ENCODE measurements at places on chromosomes 11 and 22.

DNA sequence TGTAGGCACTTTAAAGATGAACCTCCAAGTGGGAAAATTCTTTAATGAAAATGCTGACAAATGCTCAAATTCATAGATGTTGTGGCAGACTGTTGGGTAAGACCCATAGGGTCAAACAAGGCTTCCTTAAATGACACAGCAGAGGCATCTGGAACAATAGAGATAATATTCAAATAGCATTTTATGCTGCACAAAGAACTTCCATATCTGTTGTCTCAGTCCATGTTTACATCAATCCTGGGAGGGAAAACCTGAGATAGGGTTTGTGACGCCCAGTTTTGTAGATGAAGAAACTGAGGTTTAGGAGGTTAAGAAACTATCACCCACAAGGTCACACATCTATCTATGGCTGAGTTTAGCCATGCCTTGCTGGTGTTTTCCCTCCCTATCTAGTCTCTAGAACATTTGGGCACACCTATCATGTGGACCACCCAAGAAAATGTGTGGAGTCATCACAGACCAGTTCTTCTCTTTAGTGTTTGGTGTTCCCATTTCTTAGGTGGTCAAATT, 106.4 kb downstream of the EHF start:
- no peak for DNase-seq

DNA sequence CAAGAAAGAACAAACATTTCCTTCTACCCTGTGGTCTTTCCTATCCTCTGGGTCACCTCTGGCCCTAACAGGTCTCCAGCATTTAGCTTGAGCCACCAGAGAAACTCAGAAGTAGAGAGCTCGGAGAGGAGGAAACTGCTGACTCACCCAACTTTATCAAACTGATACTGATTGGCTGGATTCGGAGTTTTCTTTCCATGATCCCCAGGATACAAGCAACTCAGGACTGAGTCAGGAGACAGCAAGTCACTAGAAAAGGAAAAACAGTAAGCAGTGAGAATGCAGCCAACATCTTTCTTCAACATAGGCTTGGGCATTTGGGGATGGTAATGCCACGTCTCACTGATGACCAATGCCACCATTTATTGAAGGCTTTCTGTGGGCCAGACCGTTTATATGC, 32.7 kb downstream of the THOC5 start:
- DNase-seq: no peak

- no peak for DNase-seq
Observed at GRCh38 chr22:38187413-38188212, 6.0 kb upstream of the PLA2G6 start.

DNA sequence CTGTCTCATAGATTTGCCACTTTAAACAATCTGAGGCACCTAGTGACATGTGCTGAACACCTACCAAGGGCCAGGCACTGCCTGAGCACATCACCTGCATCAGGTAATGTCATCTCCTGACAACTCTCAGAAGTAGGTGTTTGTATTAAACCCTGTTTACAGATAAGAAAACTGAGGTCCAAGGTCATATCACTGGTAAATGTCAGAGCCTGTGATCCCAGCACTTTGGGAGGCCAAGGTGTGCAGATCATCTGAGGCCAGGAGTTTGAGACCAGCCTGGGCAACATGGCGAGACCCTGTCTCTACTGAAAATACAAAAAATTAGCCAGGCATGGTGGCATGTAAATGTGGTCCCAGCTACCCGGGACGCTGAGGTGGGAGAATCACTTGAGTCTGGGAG, 39.1 kb upstream of the ACCSL start:
- no peak for DNase-seq

DNA sequence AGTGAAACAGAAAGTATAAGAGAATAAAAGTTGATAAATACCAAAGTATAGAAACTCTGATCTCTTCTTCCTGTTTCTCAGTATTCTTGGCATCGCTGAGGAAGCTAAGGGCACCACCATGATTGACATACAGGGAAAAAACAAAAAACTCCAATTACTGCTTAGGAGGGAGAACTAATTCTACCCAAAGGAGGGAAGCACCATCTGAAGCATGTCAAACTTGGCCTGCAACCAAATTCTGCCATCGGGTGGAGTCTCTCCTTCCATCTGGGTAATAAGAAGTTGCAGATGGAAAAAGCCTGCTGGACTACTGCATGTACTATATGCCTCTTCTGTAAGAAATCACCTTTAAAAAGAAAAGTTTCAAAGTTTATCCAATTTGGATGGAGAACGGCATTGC, 30.5 kb upstream of the PPP2R1B start:
- no peak for DNase-seq

DNA sequence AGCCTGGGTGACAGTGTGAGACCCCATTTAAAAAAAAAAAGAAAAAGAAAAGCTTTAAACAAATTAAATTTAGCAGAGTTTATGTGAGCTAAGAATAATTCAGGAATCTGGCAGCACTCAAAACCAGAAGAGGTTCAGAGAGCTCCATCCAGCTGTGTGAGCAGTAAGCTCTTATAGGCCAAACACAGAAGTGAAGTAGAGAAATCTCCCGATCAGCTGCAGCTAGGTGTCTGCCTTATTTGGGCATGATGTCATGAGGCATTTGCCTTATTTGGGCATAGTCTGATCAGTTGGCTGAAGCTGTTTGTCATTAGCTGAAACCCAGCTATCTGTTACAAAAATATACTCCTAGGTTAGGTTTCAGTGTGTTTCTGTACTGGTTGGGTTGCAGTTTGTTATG, 8.2 kb downstream of the MS4A15 start:
- no peak for DNase-seq

DNA sequence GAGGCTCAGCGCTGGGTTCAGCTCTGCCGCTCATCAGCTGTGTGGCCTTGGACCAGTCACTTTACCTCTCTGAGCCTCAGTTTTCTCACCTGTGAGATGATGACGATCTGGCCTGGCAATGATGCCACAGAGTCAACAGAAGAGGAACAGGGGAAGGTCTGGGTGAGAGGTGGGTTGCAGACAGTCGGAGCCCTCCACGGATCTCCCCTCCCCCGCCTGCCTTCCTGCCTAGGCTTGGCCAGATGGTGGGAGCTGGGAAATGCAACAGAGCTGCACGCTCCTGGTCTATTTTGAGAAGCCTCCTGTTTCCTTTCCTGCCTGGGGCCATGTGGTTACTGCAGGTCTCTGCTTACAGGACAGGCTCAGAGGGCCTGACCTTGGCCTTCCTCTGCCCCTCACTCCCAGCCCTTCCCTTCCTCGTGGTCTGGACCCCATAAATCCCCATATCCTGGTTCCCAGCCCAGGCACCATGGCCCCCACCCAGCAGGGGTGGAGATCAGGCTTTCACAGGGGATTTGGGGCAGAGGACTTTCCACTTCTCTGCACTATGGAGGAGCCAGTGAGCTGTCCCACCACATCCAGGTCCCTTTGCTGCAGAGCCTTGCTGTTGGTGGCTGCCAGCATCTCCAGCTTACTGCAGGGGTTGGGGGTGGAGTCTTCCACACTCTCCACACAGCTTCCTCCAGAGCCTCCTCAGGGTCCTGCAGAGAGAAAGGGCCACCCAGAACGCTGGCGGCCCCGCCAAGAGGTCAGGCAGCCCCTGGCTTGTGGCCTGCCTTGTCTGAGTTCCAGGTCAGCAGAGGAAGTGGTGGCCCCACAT, 46.9 kb downstream of the C11orf96 start:
- DNase-seq: no peak

DNA sequence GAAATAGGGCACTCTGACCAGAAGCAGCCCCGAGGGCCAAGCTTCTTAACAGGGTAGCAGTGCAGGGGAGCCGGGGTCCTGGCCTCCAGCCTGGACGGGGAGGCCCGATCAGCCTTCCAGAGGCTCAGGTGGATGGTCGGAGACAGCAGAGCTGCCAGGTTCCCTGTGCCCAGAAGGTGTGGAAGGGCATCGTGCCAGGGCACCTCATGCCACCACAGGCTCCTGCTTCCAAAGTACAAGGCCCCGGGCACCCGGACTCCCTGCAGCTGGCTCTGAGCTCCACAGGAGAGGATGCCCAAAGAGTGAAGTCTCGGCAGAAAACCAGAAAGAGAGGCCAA, 14.3 kb downstream of the EHD1 start:
- DNase-seq: no peak

- DNase-seq: no peak
Observed at GRCh38 chr11:104338186-104338585, 174.2 kb upstream of the PDGFD start.

GRCh38 chr22:42608823-42609361, 5.8 kb downstream of the POLDIP3 start:
- peak; percentile 60 for DNase-seq

DNA sequence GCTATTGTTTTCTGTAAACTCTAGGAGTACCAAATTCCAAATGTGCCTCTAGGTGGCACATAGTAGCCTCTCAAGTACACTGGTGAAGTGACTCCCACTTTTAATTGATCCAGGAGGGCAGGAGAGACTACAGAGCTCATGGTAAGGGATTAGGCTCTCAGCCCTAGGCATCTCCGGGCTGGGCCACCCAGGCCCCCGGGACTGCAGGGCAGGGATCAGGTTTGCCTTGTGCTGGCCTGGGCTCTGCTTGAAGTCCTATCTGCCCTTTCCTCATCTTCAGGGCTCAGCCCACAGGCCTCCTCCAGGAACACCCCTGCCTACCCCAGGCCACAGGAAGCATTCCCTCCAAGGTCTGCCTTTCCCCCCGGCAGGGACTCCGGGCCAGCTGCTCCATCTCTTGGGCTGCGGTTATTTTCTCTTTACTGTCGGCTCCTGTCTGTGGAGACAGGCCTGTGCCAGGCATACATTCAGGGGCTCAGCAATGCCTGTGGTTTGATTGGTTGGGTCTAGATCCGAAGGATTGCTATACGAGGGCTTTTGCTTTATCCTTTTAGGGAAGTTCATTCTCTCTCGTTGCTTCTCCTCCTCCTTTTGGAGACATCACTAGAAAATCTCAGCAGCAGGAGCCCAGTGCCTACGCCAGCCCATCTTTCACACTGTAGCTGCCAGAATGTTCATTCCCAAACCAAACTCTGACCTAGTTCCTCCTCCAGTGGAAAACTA, 32.8 kb downstream of the PARVA start:
- DNase-seq: no peak

- DNase-seq: no peak
Observed at GRCh38 chr22:50141891-50142363, 28.6 kb upstream of the PANX2 start.
